H54 (cell line): ENCODE measurements at places on chromosomes 6 and 20.

DNA sequence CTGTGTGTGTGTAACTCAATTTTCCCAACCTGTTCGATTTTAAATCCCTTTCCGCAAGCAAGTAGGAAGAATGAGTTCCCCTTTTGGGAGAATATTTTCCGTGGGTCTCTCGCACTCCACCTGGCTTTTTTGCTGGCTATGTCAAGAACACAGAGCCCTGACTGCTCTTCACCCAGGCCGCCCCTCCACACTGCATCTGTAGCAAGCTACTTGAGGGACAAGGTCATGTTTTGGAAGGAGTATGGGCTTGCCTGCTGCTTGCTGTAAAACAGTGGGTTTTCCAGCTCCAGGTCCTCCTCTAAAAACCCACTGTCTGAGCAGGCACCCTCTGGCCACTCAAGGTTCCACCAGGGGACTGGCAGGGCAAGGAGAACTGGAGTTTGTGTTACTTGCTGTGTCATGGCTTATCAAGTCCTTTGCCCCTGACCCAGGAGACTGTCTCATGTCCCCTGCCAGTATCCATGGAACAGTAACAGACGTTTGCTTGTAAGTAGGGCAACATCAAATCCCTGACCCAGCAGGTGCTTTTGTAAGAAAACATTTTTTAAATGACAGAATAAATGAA lies 35.5 kb upstream of the SYNJ2 start:
- DNase-seq: no peak

DNA sequence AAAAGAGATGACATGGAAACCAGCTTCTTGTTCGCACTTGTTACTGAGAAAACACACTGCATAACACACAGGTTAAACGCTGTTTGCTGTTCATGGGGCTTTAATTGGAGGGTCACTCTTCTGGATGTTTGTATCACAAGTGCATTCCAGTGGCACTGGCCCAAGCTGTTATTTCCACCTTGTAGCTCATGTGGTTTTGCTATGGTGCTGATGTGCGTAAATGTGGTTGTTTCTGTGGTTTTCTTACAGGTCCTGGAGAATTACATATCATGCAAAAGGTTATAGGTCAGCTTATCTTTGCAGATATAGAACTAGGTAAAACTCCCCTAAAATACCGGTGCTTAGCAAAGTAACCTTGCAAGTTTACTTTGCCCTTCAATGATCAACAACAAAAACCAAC lies 89.3 kb upstream of the AHI1 start:
- no peak for DNase-seq

DNA sequence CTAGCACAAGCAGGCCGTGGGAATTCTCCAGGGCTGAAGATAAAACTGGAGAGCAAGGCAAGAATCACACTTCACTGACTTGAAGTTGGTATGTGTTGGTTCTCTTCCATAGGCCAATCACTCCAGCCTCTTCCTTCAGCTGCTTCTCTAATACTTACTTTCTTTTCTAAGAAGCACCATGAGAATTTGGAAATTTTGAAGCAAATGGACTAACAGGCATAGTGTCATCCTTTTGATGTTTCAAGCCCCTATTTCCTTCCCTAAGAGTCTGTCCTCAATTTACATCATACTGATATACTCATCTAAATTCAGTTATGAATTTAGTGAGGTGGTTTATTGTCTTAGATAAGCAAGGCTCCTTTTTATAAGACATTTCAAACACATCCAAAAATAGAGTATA lies 24.0 kb downstream of the SLC26A8 start:
- DNase-seq: no peak

DNA sequence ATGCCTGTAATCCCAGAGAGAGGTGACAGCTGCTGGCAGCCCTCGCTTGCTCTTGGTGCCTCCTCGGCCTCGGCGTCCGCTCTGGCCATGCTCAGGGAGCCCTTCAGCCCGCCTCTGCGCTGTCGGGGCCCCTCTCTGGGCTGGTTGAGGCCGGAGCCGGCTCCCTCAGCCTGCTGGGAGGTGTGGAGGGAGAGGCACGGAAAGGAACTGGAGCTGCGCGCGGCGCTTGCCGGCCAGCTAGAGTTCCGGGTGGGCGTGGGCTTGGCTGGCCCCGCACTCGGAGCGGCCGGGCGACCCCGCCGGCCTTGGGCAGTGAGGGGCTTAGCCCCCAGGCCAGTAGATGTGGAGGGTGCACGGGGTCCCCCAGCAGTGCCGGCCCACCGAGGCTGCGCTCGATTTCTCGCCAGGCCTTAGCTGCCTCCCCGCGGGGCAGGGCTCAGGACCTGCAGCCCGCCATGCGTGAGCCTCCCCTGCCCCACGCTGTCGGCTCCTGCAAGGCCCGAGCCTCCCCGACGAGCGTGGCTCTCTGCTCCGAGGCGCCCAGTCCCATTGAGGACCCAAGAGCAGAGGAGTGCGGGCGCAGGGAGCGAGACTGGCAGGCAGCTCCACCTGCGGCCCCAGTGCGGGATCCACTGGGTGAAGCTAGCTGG lies 34.6 kb downstream of the C6orf52 start:
- DNase-seq: no peak

DNA sequence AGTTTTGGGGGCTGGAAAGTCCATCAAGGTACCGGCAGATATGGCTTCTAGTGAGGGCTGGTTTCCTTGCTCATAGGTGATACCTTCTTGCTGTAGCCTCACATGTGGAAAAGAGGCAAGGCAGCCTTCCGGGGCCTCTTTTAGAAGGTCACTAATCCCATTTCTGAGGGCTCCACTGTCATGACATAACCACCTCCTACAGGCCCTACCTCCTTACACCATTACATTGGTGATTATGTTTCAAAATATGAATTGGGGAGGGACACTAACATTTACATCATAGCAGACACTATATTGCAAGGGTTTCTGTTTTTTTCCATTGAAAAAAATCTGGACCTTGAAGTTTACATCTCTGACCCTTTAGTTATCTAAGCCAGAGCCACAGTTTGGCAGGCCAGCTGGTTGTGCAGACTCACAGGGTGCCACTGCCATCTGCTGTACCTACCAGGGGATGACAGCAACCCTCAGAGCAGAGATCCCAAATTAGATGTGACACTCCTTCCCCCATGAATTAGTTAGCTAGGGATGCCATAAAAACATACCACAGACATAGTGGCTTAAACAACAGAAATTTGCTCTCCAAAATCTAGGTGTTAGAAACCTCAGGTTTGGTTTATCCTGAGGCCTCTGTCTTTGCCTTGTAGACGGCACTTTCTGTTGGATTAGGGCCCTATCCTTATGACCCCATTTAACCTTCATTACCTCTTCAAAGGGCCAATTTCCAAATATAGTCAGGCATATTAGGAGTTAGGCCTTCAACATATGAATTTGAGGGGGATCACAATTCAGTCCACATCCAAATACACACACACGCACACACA lies 166.4 kb upstream of the RNF217 start:
- peak; percentile 3 for DNase-seq

- DNase-seq: no peak
Measured at GRCh38 chr20:40724566-40724965, 35.5 kb upstream of the MAFB start.

DNA sequence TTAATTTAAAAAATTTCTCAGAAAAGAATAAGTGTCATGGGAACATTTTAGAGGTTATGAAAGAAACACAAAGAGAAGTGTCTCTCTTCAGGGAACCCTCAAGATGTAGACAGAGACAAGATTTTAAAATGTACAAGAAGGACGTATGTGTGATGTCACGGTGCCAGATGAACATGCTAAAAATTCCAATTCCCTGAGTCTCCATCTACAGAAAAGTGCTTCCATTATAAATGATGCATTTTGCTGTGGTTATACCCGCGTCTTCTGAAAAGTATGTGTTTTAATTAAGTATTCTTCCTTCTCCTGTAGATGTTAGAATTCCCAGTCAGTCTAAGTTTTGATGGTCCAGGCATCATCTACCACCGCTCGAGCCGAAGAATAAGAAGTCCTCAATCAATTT lies 489.1 kb downstream of the PREX1 start:
- no peak for DNase-seq
